ENCODE measurements at places on chromosomes 2 and 18. TPM values are rescaled to one million over a fixed set of nuclear protein-coding genes. Genes with fewer than 3 reads are reported as not detected.

GRCh38 chr2:240235811-240236210 is 95.4 kb upstream of the OTOS start:
- no peak for DNase-seq

- DNase-seq, result no peak
Observed at GRCh38 chr2:129730979-129731378, 248.5 kb upstream of the RAB6C start.

DNA sequence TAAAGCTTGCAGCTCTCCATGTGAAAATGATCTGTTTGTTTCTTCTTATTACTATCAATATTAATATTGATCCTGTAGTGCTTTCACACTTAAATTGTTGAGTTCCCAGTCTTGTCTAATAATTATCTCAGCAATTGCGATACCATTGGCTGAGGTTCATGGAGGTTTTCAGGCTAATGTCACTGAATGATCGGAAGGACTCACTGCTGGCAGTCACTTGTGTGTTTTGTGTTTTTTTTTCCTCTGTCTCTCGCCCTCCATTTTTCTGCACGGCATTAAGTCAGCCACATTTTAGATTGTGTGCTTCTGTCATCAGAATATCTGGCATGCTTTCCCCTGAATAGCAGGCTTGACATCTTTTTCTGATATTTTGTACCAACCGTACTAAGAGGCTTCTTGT is 43.7 kb downstream of the AGAP1 start:
- DNase-seq, result no peak

DNA sequence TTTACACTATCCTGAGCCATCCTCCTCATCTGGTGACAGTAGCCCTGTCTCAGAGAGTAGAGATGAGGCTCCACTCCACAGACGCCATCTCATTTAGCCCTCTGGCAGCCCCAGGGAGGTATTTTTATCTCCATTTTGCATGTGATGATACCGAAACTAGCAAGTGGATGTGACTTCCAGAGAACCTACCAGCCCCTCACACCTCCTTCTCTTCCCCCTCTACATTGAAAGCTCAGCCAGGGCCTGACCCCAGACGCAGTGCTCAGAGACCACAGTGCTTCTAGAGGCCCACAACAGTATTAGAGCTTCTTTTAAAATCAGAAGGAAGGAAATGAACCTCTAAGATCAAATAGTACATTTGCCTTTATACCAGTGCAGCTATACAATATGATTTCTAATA is 8.3 kb downstream of the GYPC start:
- DNase-seq, result peak; percentile 40

CD207 gene
- not detected for total RNA-seq

All from activated naive CD4-positive, alpha-beta T cell treated with anti-CD3 and anti-CD28 coated beads for 36 hours (primary cell).